ENCODE measurements at places on chromosomes 7 and 10.

DNA sequence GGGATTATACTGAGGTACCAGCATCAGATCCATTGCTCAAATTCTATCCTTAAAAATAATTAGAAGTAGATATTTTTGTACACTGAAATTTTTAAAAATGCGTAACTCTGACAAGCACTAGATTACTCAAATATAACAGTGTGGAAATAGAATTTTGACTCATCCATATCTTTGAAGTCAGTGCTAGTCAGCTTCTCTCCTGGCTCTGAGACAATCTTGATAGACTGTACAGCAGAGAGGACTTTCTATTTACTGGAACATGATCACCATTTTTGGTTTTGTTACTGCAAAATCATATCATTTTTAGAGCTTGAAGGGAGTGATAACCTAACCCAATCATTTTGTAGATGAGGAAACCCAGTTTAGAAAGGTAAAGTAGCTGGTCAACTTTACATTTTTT, 195.0 kb downstream of the MTERF1 start:
- no peak for DNase-seq
- no peak overlapping the region for H3K27ac ChIP-seq
- no peaks in the 10 kb centered on the region for H3K4me1 ChIP-seq
- H3K27me3 ChIP-seq = no peaks in the 10 kb centered on the region
- H3K4me3 ChIP-seq = no peak overlapping the region

- DNase-seq = no peak
- H3K4me3 ChIP-seq = no peak overlapping the region
These were observed 80.6 kb upstream of the OIT3 start for GRCh38 chr10:72812753-72813430.

- H3K36me3 ChIP-seq = no peaks in the 10 kb centered on the region
- no peak for DNase-seq
- no peaks in the 10 kb centered on the region for H3K4me1 ChIP-seq
- no peaks in the 10 kb centered on the region for H3K27me3 ChIP-seq
These were observed 104.3 kb downstream of the TYW1 start for GRCh38 chr7:67100956-67101361.

DNA sequence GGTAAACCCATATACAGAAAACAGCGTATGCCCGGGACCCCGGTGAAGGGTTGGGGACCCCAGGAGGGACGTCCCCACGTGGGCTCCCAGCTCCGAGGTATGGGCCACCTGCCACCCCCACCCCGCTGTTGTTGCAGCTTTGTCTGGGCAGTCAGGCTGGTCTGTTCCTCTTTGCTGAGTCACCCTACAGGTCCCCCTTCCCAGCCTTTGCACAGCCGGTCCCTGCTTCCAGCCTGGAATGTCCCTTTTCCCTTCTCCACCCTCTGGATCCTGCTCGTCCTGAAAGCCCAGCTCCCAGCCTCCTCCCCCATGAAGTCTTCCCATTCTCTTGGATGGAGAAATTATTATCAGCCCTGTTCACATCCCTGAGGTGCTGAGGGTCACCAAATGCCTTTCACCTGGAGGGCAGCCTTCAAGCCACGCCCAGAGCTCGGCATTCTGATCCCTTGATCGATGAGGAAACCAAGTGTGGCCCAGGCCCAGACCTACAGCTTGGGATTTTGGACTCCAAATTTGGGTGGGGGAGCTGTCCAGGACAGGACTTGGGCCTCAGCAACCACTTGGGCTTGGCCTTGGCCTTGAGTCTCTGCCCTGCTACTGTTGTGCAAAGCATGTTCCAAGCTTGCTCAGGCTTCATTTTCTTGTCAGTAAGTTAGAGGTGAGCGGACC, 2.6 kb downstream of the CLDN4 start:
- H3K27ac ChIP-seq = no peak overlapping the region
- no peaks in the 10 kb centered on the region for H3K36me3 ChIP-seq
- peaks cover 3% of the 10 kb centered on the region for H3K27me3 ChIP-seq
- no peak for DNase-seq
- no peak overlapping the region for H3K4me3 ChIP-seq

DNA sequence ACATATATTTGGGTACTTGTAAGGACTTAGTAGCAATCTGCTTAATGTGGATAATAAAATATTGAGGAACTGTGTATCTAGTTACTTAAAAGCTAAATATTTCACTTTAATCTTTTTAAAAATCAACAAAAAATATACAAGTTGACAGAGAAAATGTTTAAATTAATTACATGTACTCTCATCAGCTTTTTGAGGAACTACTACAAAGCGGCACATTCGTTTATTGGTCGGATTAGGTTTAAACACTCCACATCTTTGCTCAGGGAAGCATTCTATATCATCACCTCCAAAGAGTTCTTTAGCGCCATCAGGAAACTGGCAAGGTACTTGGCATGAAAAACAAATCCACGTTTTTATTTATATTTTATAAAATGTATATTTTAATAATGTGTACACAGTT, 1.6 kb downstream of the ATOH7 start:
- H3K27me3 ChIP-seq = no peaks in the 10 kb centered on the region
- H3K36me3 ChIP-seq = no peaks in the 10 kb centered on the region
- no peak overlapping the region for H3K27ac ChIP-seq
- no peak for DNase-seq
- H3K4me3 ChIP-seq = no peak overlapping the region
